CD4-positive, alpha-beta T cell (primary cell): ENCODE measurements at places on chromosomes 5 and 9. TPM values are rescaled to one million over a fixed set of nuclear protein-coding genes. Genes with fewer than 3 reads are reported as not detected.

- H3K27me3 ChIP-seq = peaks cover 4% of the 10 kb centered on the region
- DNase-seq = no peak
- no peaks in the 10 kb centered on the region for H3K4me1 ChIP-seq
- no peaks in the 10 kb centered on the region for H3K36me3 ChIP-seq
Measured at GRCh38 chr5:173858021-173858669, 30.0 kb upstream of the CPEB4 start.

DNA sequence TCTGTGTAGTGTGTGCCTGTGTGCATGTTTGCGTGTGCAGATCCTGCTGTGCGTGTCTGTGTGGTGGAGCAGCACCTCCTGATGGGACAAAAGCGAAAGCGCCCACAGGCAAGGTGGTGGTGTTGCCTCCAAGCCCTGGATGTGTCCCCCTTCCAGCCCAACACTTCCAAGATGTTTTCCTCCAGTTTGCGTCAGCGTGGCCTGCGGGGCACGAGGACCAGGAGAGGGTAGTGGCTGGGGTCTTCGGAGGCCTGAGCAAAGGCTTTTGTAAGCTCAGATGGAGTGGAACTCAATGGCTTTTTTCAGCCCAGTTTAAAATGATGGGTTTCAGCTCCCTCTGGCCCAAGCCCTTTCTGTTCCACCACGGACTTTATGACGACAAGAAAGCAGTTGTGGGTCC, 209.5 kb downstream of the IRX2 start:
- no peak overlapping the region for H3K4me3 ChIP-seq
- H3K27ac ChIP-seq = no peak overlapping the region
- H3K27me3 ChIP-seq = no peaks in the 10 kb centered on the region
- H3K4me1 ChIP-seq = no peaks in the 10 kb centered on the region
- no peaks in the 10 kb centered on the region for H3K36me3 ChIP-seq

DNA sequence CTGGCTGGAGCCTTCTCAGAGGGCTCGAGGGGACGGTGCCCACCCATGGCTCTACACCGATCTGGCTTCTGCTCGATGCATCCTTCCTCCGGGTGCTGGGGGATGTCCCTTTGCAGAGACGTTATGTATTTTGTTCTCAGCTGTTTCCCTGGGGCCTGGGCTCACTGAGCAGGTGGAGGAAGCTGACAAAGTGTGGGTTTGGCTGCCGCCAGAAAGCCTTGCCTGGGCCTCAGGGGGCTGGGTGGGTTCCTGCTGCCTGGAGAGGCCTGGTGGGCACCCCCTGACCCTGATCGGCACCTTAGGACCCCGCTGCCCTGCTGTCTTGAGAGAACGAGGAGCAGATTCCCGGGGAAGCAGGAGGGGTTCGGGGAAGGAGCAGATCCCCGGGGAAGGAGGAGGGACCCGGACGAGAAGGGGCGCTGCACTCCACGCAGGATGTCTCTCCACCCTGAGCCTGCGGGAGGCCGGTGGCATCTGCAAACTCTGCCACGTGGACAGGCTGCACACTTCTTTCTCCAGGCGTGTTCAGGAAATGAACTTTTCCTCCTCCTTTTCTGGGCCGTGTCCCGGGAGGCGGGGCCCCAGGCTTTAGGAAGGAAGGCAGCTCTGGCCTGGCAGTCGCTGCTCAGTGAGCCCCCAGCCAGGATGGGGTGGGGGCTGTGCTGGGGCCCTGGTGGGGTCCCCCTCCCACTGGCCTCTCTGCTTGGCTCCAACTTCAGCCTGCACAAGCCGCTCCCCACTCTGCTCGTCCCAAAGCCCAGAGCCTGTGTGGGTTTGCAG, 148.9 kb downstream of the RXRA start:
- H3K4me1 ChIP-seq = peaks cover 19% of the 10 kb centered on the region
- H3K27me3 ChIP-seq = no peaks in the 10 kb centered on the region
- H3K36me3 ChIP-seq = no peaks in the 10 kb centered on the region
- H3K4me3 ChIP-seq = no peak overlapping the region

- H3K4me1 ChIP-seq = no peaks in the 10 kb centered on the region
- H3K27ac ChIP-seq = no peak overlapping the region
- DNase-seq = no peak
- no peak overlapping the region for H3K4me3 ChIP-seq
Measured at GRCh38 chr9:16386007-16386826, 484.3 kb downstream of the BNC2 start.

DNA sequence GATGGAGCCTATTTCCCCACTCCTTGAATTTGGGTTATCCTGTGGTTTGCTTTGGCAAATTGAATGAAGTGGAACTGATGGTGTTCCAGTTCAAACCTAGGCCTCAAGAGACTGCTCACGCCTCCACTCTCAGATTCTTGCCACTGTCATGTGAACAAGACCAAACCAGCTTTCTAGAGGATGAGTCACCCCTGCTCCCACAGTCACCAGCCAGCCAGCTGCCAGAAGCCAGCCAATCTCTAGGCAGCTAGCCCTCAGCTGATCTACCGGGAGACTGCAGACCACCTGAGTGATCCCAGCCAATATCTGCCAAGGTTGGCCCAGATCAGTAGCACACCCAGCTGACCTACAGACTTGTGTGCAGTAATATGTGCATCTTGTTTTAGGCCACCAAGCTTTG, 300.6 kb downstream of the TMEM38B start:
- H3K36me3 ChIP-seq = no peaks in the 10 kb centered on the region
- H3K27ac ChIP-seq = no peak overlapping the region
- no peaks in the 10 kb centered on the region for H3K27me3 ChIP-seq

DNA sequence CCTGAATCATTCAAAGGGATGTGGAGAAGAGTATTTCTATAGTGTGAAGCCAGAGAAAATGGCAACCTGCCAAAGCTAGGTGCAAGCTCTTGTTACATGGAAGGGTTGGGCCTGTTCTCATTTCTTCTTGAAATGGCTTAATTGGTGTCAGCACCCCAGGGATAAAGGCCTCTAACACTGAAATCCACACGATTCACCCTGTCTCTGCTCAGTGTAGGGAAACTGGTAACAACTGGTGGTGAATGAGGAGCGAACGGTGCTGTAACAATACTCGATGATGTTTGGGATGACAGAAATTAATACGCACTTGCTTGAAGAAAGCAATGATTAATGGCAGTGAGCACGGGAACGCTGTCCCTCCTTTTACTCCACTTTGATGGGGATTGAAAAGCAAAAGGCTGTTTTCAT, 16.2 kb downstream of the PBX3 start:
- no peaks in the 10 kb centered on the region for H3K36me3 ChIP-seq
- no peak for DNase-seq
- no peaks in the 10 kb centered on the region for H3K27me3 ChIP-seq
- H3K4me1 ChIP-seq = no peaks in the 10 kb centered on the region
- H3K27ac ChIP-seq = no peak overlapping the region

- DNase-seq = no peak
- peaks cover 17% of the 10 kb centered on the region for H3K4me1 ChIP-seq
Measured at GRCh38 chr5:10539687-10539998, 24.2 kb upstream of the ANKRD33B start.

GRCh38 chr5:671459-672328, 21.5 kb downstream of the TPPP start:
- peaks cover 37% of the 10 kb centered on the region for H3K4me1 ChIP-seq
- H3K27ac ChIP-seq = peak overlapping the region; percentile 68
- H3K27me3 ChIP-seq = no peaks in the 10 kb centered on the region
- H3K36me3 ChIP-seq = no peaks in the 10 kb centered on the region

DNA sequence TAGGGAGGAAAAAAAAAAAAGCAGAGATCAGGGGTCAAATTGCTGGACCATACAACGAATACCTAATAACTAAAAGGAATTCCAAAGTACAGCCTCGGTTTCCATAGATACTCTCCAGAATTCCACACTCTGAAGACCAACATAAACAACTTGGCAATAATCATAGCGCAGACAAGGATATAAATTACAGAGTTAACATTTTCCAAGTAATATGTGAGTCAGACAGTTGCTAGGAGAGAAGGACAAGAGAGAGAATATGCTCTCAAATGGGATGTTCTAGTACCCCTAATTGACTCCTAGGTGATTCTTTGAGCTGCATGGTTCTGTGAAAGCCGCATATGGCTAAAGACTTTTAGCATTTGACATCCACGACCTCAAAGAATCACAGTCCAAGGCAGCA, 165.2 kb downstream of the FRMD3 start:
- no peak for DNase-seq
- no peaks in the 10 kb centered on the region for H3K4me1 ChIP-seq
- H3K4me3 ChIP-seq = no peak overlapping the region
- no peaks in the 10 kb centered on the region for H3K27me3 ChIP-seq
- no peaks in the 10 kb centered on the region for H3K36me3 ChIP-seq

DNA sequence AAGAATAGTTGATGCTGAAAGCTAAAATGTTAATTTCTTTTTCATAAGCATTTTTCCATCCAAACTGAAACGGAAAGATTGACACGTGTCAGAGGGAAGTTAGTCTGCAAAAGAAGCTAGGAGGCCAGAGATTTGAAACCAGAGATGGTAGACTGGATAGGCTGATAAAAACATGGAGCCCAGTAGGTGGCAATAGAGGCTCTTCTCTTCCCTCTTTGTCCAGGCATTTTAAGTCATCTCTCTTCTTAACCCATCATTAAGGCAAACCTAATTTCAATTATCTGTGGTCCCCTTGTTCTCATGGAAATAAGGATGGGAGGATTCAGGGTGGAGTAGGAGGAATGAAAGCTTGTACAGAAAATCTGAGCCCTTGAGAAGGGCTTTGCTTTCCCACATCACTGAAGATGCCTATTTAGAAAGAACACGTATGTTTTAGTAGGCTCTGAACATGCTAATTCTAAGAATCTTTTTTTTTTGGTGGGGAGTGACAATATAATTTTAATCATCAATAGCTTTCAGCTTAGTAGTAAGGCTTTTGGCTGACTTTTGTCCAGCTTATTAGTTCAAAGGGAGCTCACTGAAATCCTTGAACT, 66.6 kb downstream of the ZNF474 start:
- DNase-seq = no peak
- no peaks in the 10 kb centered on the region for H3K36me3 ChIP-seq
- H3K27me3 ChIP-seq = no peaks in the 10 kb centered on the region
- no peak overlapping the region for H3K27ac ChIP-seq

GRCh38 chr5:56873056-56873455, 36.3 kb upstream of the SETD9 start:
- H3K4me3 ChIP-seq = no peak overlapping the region
- H3K27ac ChIP-seq = peak overlapping the region; percentile 19
- peaks cover 2% of the 10 kb centered on the region for H3K4me1 ChIP-seq
- H3K27me3 ChIP-seq = no peaks in the 10 kb centered on the region
- DNase-seq = no peak

GRCh38 chr9:134531220-134531970, 110.2 kb upstream of the COL5A1 start:
- H3K4me1 ChIP-seq = no peaks in the 10 kb centered on the region
- no peak overlapping the region for H3K27ac ChIP-seq
- no peaks in the 10 kb centered on the region for H3K27me3 ChIP-seq

- no peaks in the 10 kb centered on the region for H3K4me1 ChIP-seq
- H3K27me3 ChIP-seq = no peaks in the 10 kb centered on the region
- H3K36me3 ChIP-seq = no peaks in the 10 kb centered on the region
- no peak for DNase-seq
- no peak overlapping the region for H3K27ac ChIP-seq
- H3K4me3 ChIP-seq = no peak overlapping the region
Measured at GRCh38 chr5:154840435-154841272, 9.7 kb downstream of the FAXDC2 start.

DNA sequence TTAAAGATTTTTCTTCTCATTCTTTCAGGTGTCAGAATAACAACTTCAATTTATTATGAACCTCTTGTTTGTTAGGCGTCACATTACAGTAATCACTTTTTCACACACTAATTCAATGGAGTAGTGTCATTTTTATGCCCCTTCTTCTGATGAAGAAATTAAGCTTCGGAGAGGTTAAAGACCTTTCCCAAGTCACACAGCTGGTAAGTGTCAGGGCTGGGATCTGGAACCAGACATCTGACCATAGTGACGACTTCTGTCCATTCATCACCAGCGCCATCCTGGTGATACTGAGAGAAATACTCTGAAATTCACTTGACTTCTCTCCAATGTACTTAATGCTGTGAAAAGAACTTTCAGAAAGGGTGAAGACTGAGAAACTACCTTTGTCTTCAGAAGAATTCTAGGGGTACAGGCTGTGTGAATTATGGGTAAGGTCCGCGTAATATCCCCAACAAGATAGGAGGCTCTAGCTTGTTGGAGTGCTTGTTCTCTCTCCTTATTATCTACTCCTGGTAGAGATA, 173.8 kb downstream of the GAS1 start:
- H3K27me3 ChIP-seq = no peaks in the 10 kb centered on the region
- no peak for DNase-seq
- H3K27ac ChIP-seq = no peak overlapping the region
- H3K4me3 ChIP-seq = no peak overlapping the region
- H3K36me3 ChIP-seq = no peaks in the 10 kb centered on the region

GRCh38 chr5:151890299-151890698, 34.4 kb downstream of the GLRA1 start:
- DNase-seq = no peak
- H3K4me3 ChIP-seq = no peak overlapping the region
- no peaks in the 10 kb centered on the region for H3K27me3 ChIP-seq
- no peaks in the 10 kb centered on the region for H3K4me1 ChIP-seq
- no peaks in the 10 kb centered on the region for H3K36me3 ChIP-seq

- H3K36me3 ChIP-seq = no peaks in the 10 kb centered on the region
- H3K4me3 ChIP-seq = peak overlapping the region; percentile 79
- H3K27ac ChIP-seq = peak overlapping the region; percentile 64
Measured at GRCh38 chr9:88387036-88387551, 1.1 kb upstream of the SPIN1 start.

DNA sequence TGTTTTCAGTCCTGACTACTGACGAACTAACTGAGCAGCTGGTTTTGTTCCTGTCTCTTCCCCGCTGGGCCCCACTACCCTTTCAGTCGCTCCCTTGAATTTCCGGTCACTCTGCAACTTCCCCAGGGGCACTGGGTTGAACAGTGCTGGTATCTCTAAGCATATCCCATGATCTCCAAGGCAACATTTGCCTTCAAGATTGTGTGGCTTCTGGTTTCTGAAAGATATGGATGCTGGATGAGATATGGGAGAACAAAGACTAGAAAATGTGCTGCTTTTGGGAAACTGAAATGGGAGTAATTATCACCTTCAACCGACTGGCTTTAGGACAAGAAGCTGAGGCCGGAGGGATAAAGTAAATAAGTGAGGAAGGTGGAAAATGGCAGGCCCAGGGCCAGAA, 258.2 kb upstream of the PIK3R1 start:
- H3K4me1 ChIP-seq = no peaks in the 10 kb centered on the region
- H3K27me3 ChIP-seq = peaks cover 3% of the 10 kb centered on the region
- no peak overlapping the region for H3K27ac ChIP-seq
- H3K4me3 ChIP-seq = no peak overlapping the region
- DNase-seq = no peak
- no peaks in the 10 kb centered on the region for H3K36me3 ChIP-seq

DNA sequence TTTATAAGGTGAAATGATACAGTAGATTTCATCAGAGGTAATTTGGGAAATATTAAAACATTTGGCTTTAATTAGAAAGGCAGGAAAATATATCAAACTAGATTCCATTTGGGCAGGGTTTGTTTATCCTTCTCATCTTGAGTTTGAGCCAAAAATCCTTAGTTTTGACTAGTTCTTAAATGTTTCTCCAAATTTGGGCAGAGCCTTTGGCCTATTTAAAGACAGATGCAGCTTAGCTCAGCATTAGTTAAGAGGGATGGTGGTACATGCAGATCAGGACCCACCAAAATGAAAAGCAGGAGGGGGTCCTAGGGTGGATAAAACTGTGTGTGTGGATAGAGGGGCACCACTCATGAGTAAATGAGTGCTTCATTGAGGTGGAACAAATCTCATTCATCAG, 20.3 kb upstream of the ARRDC3 start:
- no peaks in the 10 kb centered on the region for H3K27me3 ChIP-seq
- no peak overlapping the region for H3K4me3 ChIP-seq
- no peak overlapping the region for H3K27ac ChIP-seq
- no peaks in the 10 kb centered on the region for H3K36me3 ChIP-seq

The CDC20B gene
- total RNA-seq = not detected

The NOXA1 gene
- 7.7 TPM for total RNA-seq

The DMRTA1 gene
- not detected for total RNA-seq

The ADAMTS2 gene
- total RNA-seq = not detected

The SUSD3 gene
- total RNA-seq = 33.9 TPM

The PCDHGA3 gene
- not detected for total RNA-seq

The ANP32B gene
- 178 TPM for total RNA-seq
